ENCODE measurements at places on chromosomes 6 and 20.
A peak's percentile ranks its signal among the peaks of the same experiment; 100 is the strongest.

DNA sequence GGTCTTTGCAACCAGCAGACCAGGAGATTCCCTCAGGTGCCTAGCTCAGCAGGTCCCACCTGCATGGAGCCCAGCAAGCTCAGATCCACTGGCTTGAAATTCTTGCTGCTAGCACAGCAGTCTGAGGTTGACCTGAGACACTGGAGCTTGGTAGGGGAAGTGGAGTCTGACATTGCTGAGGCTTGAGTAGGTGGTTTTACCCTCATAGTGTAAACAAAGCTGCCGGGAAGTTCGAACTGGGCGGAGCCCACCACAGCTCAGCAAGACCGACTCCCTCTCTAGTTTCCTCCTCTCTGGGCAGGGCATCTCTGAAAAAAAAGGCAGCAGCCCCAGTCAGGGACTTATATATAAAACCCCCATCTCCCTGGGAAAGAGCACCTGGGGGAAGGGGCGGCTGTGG, 34.3 kb downstream of the PRSS35 start:
- no peak for DNase-seq

DNA sequence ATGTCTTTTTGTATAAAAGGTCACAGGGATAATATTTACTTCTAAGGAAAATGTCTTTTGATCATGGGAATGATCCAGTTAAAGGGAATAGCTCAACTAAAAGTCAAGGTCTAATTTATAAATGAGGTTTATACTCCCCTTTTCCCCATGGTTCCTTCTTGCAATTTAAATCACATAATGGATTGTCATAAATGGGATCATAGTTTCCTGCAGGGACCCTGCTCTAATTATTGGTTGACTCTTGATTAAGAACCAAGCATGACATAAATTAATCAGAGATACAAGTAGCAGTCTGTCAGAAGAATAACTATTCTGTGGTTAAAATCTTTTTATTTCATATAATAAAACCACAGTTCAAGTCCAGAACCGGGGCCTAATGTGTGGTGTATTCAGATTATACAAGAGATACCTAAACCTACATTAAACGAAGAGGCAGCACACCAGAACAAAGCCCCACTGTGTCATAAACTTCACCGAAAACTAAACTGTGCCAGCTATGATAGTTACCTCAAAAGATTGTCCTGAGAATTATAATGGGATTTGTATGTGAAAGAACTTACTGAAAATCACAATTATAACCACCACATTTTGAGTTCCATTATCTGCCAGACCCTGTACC, 43.0 kb upstream of the CD83 start:
- no peak for DNase-seq

DNA sequence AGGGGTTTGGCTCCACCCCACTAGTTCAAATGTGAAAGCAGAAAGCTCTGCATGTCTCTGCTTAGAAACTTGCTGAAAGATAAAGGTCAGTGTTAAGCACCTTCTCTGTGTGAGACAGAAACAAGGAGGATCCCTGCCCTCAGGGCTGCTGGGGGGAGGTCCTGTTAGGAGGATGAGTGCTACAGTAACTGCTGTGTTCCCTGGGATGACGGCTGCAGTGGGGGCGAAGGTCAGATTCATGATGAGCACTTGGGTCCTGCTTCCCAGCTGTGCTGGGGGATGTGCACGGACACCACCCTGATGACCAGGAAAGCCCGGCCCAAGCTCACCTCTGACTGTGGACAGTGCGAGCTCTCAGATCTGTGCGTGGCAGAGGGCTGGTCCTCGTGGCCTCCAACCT, 252.6 kb downstream of the DLL1 start:
- no peak for DNase-seq

DNA sequence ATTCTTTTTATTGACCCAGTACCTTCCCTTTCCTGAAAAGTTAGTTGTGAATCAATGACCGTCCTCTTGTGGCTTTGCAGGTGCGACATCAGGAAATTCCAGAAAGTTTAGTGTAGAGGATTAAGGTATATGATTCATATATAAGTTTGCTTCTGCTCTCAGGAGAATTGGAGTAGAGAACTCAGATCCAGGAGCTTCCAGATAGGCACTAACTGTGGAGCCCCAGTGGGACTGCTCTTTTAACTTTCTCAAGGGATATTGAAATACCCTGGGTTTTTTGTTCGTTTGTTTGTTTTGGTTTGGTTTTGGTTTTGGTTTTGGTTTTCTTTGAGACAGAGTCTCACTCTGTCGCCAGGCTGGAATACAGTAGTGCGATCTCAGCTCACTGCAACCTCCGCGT, 9.5 kb downstream of the TAAR2 start:
- DNase-seq: no peak

DNA sequence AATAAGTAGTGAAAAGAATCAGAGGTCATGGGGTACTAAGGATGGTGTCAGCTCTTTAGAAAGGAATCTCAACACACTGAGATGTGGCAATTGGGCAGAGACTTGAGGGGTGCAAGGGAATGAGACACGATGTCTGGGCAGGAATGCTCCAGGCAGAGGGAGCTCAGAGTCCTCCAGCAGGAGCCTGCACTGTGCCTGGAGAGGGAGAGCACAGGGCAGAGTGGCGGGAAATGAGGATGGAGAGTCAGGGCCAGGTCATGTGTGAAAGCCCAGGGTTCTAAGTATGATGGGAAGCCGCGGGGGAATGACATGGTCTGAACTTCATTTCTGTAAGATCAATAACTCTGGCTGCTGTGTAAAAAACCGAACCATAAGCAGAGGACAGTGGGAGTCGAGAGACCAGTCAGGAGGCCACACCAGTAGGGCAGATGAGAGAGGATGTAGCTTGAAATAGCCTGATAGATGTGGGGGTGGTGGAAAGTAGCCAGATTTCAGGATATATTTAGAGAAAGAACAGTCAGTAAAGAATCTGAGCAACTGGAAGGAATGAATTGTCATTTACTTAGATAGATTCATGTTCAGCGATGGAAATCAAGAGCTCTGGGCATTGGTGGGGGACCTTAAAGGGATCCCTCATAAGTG, 133.4 kb upstream of the DTNBP1 start:
- DNase-seq: no peak

- DNase-seq: no peak
Observed at GRCh38 chr20:33836277-33836676, 25.1 kb downstream of the CHMP4B start.

GRCh38 chr6:13526727-13527670, 39.6 kb upstream of the GFOD1 start:
- no peak for DNase-seq

GRCh38 chr6:4071330-4071729, 7.6 kb downstream of the FAM217A start:
- no peak for DNase-seq

DNA sequence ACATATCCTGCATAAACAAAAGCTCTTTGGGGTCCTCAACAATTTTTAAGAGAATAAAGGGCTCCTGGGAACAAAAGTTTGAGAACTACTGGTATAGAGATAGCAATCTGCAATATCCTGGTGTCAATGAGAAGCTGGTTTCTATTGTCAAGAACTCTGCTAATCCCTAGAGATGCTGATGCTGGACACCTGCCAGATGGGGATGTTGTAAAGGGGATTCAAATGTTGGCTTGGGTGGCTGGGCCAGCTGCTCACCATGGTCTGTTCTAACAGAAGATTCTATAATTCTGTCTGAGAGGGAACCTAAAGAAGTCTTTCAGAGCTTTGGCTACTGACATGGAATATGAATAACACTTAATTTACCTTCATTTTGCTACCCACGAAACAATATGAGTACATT, 137.8 kb downstream of the BTBD9 start:
- DNase-seq: no peak

DNA sequence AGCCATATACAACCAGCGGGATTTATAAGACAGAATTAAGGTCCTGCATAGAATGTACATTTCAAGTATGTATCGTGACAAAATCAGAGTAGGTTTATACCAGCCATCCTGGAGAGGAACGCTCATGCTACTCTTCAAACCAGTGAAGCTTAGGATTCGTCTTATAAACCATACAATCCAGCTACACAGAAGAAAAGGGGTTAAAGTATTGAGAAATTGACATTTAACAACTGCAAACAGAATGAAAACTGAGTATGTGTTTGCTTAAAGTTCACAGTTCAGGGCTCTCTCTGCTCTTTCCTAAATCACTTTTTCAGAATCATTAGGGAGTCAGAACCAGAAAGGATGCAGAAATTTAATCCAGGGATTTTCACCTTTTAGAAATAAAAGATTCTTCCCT, 17.9 kb downstream of the ADAT2 start:
- no peak for DNase-seq

DNA sequence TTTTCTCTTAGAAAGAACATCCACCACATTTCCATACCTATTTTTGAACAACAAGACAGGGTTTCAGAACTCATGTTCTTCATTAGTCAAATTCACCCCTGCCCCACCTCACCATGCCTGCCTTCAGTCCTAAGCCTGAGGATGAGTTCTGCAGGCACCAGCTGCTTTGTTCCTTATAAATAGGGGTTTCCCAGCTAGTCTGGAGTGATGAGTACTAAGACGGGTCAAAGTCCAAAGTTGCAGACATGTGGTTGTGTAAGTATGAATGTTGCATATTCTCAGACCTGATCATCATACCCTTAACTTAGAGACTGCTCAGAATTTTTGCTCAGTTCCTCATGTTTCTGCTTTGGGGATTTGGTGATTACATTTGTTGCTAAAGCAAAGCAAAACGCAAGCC, 257.7 kb upstream of the CDYL start:
- DNase-seq: no peak

DNA sequence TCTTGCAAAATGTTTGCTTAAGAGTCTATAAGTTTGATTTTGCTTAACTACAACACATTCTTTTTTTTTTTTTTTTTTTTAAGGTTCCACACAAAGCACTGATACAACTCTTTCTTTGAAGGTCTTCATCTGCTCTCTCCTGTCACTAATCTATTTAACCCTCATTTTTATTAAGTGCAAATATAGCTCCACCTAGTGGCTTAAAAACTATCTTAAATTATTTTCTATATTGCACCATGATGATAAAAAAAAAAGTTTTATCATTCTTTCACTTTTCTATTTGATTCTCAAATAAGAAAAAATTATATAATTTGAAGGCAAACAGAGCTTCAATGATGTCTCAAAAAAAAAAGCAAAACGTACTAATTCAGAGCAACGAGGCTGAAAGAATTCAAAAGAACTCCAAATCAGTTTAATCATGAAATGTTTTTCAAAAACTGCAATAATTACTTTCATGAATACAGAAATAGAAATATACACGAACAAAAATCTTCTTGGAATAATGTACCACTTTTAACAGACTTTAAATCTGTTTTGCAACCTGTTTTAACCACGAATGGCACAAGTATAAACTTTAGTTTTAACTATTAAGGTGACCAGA, 12.8 kb downstream of the ESF1 start:
- DNase-seq: no peak

DNA sequence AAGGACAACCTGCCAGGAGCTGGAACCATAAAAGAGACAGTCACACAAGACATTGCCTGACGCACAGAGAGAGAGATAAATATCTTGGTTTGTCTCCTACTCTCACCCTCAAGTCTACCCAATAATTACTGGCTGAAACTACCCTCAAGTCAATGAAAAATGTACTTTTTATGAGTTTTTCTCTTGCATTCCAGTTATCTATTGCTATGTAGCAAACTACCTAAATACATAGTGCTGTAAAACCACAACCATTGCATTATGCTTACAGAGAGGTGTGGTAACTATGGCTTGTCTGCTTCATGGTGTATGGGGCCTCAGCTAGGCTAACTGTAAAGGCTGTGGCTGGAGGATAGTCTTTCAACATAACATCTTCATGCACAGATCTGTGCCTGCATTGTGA, 247.8 kb downstream of the HAO1 start:
- DNase-seq: no peak

GRCh38 chr6:119497988-119498727, 148.6 kb upstream of the MAN1A1 start:
- DNase-seq: no peak

DNA sequence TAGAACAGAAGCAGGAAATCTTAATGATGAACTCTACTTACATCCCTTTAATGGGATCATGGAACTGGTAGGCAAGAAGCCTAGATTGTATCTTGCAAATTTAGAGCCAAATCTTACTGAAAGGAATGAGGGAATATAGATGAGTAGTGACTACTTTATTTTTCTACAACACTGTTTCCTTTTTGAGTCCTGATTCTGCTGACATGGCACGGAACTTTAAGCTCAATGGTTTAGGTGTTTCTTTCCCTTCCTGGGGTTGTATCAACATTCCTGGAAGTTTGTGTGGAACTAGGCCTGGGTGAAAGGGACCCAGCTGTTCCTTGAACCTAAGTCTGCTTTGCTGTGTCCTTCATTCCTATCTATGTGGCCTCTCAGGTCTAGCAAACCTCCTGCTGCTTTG, 705.3 kb upstream of the FLRT3 start:
- no peak for DNase-seq

- DNase-seq: no peak
Observed at GRCh38 chr6:101443315-101443714, 49.8 kb downstream of the GRIK2 start.

GRCh38 chr6:104955491-104955890, 1.4 kb upstream of the LIN28B start:
- DNase-seq: no peak

DNA sequence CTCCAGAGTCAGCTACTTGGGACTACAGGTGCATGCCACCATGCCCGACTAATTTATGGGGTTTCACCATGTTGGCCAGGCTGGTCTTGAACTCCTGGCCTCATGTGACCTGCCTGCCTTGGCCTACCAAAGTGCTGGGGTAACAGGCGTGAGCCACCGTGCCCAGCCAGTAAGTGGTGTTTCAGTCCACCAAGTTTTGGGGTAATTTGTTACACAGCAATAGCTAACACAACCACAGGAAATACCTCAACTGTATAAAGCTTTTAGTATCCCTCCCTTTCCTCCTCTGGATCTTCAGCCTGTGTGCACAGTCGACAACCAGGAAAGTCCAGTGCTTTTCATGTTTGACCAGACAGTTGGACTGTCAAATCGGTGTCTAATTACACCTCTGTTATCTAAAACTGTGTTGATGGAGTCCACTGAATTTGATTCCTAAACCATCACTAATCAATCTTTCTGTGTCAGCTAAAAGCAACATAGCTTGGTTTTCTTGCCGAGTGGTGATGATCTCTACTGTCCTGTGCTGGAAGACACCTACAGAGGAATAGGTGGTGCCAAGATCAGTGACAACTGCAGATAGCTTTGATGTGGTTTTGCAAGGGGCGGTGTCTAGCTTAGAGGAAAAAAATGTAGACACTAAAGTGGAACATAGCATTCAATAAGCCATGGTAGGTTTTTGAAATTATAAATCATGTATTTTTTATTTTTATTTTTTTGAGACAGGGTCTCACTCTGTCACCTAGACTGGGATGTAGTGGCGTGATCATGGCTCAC, 22.2 kb upstream of the ZBTB2 start:
- DNase-seq: peak; percentile 33

- DNase-seq: no peak
Observed at GRCh38 chr20:995170-995569, 6.9 kb downstream of the RSPO4 start.

GRCh38 chr20:62063315-62063980, 2.2 kb downstream of the TAF4 start:
- DNase-seq: no peak

DNA sequence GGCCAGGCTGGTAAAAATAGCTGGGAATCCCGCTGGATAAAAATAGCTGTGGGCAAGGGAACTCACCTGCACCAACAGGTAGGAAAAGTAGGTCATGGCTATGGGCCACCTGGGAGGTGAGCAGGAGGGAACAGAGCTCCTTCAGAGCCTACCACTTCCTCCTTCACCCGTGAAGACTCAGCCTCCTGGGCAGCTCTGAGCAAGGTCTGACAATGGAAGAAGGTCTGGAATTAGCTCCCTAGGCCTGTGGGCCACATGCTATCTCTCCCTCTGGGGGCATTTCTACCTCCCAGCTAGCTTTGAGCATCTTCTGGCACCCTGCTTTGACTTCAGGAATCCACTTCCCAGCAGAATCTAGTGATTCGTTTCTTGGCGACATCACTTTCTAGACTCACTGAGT, 153.9 kb downstream of the MRPL14 start:
- DNase-seq: no peak

Measured in activated CD4-positive, CD25-positive, alpha-beta regulatory T cell treated with anti-CD3 and anti-CD28 coated beads, Interleukin-2, amount 50 U/mL, for 72 hours (primary cell).